Neural crest cell (in vitro differentiated cells): ENCODE measurements at places on chromosomes 2 and 18. TPM values are rescaled to one million over a fixed set of nuclear protein-coding genes. Genes with fewer than 3 reads are reported as not detected.

DNA sequence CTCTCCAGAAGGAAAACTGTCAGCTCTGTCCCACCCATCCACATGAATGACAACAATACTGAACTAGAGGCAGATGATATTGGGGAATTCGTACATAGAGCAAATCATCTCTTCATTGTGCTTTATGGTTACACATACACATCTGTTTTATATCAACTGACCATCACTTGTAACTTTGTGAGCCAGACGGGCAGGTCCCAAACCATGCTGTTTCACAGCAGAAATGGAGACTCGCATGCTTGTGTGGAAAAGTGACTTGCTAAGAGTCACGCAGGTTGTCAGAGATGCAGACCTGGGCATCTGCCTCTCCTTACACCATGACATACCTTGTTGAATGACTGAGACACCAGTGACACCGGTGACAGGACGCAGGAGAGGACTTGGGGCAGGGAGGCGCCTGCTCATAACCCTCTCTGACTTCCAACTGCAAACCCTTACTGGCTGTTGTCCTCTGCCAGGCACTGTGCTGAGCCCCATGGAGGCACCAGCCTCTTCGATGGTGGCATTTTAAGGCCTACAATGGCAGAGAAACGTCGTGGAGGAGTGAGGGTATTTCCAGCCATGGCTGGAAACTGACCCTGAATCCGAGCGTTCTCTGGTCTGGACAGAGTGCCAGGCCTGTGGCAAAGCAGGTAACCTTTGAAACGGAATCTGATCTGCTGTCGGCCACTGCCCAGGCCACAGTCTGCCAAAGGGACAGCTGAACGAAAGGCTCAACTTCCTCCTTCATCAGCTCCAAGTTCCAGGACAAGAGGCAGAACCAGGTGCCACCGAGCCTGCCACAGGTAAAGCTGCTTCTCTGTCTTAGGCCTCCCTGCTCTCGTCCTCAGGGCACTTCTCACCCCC lies 26.9 kb upstream of the ROCK2 start:
- no peak overlapping the region for H3K27ac ChIP-seq
- no peaks in the 10 kb centered on the region for H3K27me3 ChIP-seq
- H3K4me3 ChIP-seq = no peak overlapping the region
- no peak for DNase-seq
- no peaks in the 10 kb centered on the region for H3K36me3 ChIP-seq

DNA sequence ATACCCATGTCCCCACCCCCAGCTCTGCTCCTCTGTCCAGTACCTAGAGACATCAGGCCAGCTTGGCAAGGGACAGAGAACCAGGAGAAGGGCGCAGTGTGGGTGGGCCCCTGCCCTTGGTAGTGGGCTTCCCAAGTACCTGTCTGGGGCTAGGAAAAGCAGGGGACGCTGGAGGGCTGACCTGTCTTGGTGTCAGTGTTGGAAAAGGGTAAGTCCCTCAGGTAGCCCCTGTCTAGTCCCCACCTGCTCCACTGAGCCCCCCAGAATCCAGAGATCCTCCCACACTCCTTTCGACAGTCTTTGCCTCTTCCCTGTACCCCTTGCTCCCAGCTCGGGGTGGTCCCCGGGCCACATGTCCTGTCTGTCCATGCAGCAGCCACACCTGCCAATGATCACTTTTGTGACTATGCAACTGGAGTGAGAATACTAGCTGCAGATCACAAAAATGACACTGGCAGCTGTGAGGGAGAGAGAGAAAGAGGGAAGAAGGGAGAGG lies 14.6 kb downstream of the DNAJB2 start:
- H3K36me3 ChIP-seq = no peaks in the 10 kb centered on the region
- no peak overlapping the region for H3K27ac ChIP-seq
- H3K27me3 ChIP-seq = peaks cover 30% of the 10 kb centered on the region

MPP4 gene
- 0.18 and 0.19 TPM in 2 replicates for total RNA-seq

CAPN14 gene
- 0.36 and 0.47 TPM in 2 replicates for total RNA-seq
